Activated T-cell treated with anti-CD3 and anti-CD28 coated beads, Interleukin-2, amount 50 U/mL, for 1 hour (primary cell): ENCODE measurements at places on chromosomes 5 and 9.
A peak's percentile ranks its signal among the peaks of the same experiment; 100 is the strongest.

GRCh38 chr9:106419829-106420228 lies 443.1 kb upstream of the ZNF462 start:
- no peak for DNase-seq

DNA sequence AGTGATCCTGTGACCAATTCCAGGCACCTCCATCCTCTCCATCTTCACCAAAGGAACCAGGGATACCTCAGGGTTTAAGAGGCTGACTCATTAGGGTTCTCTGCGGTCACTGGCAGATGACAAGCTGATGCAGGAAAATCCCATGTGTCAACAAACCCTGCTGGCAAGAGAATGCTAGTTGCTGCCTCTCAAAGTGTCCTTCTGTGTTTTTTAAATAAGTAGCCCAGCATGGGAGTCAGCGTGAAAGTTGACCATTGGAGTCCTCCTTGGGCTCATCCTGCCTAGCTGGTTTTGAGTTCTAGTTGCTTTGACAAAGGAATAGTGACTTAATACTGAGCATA lies 200.2 kb downstream of the SLIT3 start:
- no peak for DNase-seq

DNA sequence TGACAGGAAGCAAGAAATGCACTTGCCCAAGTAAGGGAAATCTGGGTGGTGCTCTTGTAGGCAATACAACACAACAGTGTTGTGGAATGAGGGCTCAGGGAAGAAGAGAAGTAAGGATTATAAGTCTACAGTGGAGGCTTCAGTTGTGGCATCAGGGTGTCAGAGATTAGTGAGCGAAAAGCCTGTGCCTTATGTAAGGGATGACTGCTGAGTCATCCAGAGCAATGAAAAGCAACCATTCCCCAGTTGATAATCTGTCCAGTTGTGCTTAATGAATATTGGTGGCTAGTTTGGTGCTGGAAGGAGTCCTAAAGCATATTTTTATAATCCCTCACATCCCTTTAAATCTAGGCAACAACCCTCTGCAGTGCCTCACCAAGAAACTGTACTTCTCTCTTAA lies 42.0 kb downstream of the FBXO38 start:
- DNase-seq, result no peak

- no peak for DNase-seq
Measured at GRCh38 chr9:88968799-88969198, 22.5 kb upstream of the S1PR3 start.

GRCh38 chr9:95127249-95128176 lies 190.0 kb downstream of the FANCC start:
- DNase-seq, result peak; percentile 71

GRCh38 chr9:18606281-18606680 lies 132.3 kb downstream of the ADAMTSL1 start:
- DNase-seq, result no peak

DNA sequence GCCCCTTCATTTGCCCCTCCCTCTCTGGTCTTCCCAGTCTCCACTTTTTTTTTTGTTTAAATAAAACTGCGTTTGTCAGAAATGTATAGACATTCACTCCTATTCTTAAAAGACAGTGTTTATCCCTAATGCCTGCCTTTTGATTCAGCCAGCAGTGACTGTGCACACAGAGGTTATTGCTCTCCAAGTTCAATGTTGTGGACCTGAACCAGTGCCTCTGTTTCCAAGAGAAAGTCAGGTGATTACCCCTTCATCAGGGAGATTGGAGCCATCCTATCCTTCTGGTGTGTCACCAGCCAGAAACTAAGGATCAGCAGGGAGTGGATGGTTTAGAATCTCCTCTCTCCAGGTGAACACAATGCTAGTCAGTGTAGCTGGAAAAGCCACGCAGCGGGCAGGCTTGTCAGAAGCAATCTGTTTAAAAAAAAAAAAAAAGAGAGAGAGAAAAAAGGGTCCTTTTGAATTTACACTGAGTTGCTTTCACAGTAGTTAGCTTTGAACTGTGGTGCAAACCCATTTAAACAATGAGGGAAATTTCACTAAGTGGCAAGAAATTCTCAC lies 167.5 kb upstream of the DMRT1 start:
- DNase-seq, result no peak

DNA sequence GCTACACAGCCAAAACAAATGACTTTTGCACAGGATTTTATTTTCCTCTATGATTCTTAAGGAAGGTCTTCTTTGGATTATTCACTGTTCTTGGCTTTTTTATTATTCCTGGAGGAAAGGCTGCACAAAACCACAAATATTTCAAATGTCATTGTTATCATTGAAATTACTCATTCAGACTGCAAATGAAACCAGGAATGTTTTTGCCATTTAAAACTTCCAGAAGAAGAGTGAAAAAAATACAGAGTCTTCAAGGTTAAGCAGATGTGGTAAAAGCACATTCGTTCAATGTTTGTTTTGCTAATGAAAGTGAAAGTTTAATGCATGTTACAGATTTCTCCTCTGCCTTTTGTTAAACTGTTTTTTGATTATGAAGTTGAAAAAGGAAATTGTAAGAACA lies 238.2 kb downstream of the TLE4 start:
- no peak for DNase-seq

- DNase-seq, result no peak
Measured at GRCh38 chr5:74409712-74410111, 230.8 kb downstream of the ENC1 start.

- no peak for DNase-seq
Measured at GRCh38 chr9:70861376-70861775, 260.0 kb downstream of the TRPM3 start.

- DNase-seq, result no peak
Measured at GRCh38 chr9:81550207-81550583, 139.2 kb downstream of the TLE1 start.
